ENCODE measurements at places on chromosomes 4 and X. TPM values are rescaled to one million over a fixed set of nuclear protein-coding genes. Genes with fewer than 3 reads are reported as not detected.

Gene MAGEA2B
- not detected for total RNA-seq

Gene RPL39
- 917 TPM for total RNA-seq

Gene GAB3
- 4.6 TPM for total RNA-seq

Gene MAGT1
- 69.4 TPM for total RNA-seq

Gene PCDH11X
- total RNA-seq = 0.06 TPM

Gene HMGN5
- 4.6 TPM for total RNA-seq

Gene LRCH2
- total RNA-seq = 3.9 TPM

Gene CD38
- 1.1 TPM for total RNA-seq

Gene ZDHHC15
- 1.5 TPM for total RNA-seq

Gene IRAK1
- total RNA-seq = 108 TPM

Gene RAB9B
- total RNA-seq = 5.7 TPM

Gene NAA11
- total RNA-seq = not detected

Gene CHRNA9
- total RNA-seq = not detected

Gene SPP1
- total RNA-seq = 3,399 TPM

Gene AFM
- total RNA-seq = 0.35 TPM

Gene GRIA3
- total RNA-seq = 4.8 TPM

Gene HNRNPDL
- total RNA-seq = 158 TPM

Gene ZXDB
- total RNA-seq = 9.5 TPM

Gene NBDY
- total RNA-seq = 61.4 TPM

Gene ZFX
- 66.4 TPM for total RNA-seq

Gene MID1
- total RNA-seq = 30.6 TPM

Gene GUCY1A1
- total RNA-seq = 20.0 TPM

Gene CTAG1B
- not detected for total RNA-seq

Gene VCX
- not detected for total RNA-seq

Gene S100G
- total RNA-seq = not detected

Gene NUDT10
- total RNA-seq = 0.95 TPM

Gene GPM6B
- 6.8 TPM for total RNA-seq

Gene BEX3
- total RNA-seq = 96.0 TPM

Gene RNF175
- 0.17 TPM for total RNA-seq

Gene FAM47E
- total RNA-seq = 13.8 TPM

Gene ESX1
- total RNA-seq = not detected

Gene HSPA4L
- 13.1 TPM for total RNA-seq

Gene DDX60
- total RNA-seq = 19.6 TPM

Gene RASGEF1B
- total RNA-seq = 24.7 TPM

Gene GAK
- 151 TPM for total RNA-seq
